HT1080 (cell line): ENCODE measurements at places on chromosomes 12 and 14. TPM values are rescaled to one million over a fixed set of nuclear protein-coding genes. Genes with fewer than 3 reads are reported as not detected.
A peak's percentile ranks its signal among the peaks of the same experiment; 100 is the strongest.

DNA sequence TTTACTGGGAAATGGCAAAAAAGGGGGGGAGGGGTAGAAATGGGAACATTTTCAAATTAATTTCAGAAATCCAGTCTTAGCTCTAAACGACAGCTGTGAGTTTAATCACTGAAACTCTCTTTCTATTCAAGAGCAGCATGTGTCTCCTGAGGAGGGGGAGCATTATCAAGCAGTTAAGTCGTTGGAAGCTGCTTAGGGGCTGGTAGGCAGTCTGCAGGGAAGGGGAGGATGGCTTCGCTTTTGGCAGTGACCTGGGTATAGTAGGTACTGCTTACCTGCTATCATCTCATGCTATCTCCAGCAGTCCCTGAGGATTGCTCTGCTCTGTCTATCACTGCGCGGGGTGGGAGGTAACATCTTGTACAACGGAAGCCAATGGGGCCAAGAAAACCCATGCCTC lies 567.4 kb downstream of the NRXN3 start:
- DNase-seq = no peak

- peak; percentile 2 for DNase-seq
Measured at GRCh38 chr12:81615026-81615588, 144.0 kb downstream of the PPFIA2 start.

DNA sequence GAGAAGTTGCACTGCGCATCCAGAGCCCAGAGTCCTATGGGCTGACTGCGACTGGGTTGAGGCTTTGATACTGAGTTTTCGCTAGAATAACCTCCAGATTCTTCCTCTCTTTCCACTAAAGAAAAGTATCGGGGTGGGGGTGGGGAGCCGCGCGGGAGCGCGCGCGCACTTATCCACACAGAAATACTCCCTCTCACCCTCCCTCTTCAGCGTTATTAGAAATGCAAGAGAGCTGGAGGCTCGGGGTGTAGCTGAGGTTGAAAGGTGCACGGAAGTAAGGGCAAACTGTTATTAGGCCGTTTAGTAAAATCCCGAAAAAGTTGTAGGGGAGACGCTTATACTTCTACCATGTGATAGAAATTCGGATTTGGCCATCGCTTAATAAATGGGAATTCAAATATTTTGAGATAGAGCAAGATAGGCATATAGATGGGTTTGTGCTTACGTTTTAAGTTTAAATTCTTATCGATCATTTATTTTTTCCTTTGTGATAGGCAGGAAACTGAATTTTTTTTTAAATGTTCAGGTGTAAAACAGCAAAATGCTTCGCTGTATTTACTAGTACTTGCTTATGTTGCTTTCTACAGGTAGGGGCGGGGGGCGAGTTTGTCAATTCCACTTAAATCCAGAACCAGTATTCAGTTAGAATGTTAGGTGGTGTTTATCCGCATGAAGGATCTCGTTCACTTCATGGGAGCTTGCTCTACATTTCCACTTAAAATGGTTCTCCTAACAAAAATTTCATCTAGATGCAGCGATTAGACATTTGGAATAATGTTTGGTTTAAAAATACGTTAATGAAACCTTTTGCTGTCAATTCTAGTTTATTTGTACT lies 1.1 kb downstream of the ARHGAP5 start:
- peak; percentile 44 for DNase-seq

DNA sequence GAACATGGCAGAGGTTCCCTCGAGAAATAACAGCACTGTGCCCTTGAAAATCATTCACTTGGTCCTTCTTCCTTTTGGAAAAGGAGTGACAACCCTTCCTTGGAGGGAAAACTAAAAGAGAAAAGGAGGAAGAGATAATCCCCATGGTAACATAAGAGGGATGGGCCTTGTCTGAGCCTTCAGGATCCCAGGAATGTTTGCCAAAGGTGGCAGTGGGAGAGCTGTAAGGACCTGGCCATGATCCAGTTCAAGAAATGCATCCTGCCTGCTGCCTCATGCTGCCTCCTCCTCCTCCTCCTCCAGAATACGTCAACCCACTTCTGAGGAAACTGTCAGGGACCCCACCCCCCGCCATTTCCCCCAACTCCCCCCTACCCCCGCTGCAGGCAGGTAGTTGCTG lies 118.8 kb downstream of the KCNK10 start:
- DNase-seq = no peak

DNA sequence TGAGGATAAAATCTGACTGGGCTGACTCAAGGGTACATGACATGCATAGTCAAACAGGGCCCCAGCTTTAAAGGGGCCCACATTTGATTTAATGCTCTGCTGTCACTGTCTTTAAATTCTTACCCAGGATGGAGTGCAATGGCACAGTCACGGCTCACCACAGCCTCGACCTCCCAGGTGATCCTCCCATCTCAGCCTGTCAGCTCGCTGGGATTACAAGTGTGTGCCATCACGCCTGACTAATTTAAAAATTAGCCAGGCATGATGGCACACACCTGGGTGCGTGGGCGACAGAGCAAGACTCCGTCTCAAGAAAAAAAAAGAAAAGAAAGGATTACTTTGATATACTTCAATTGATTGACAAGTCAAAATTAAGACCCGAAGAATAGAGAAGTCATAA lies 9.2 kb upstream of the PLBD1 start:
- DNase-seq = no peak

- peak; percentile 54 for DNase-seq
Measured at GRCh38 chr14:35789651-35790050, 19.4 kb downstream of the RALGAPA1 start.

- no peak for DNase-seq
Measured at GRCh38 chr14:36279306-36280190, 40.9 kb downstream of the MBIP start.

DNA sequence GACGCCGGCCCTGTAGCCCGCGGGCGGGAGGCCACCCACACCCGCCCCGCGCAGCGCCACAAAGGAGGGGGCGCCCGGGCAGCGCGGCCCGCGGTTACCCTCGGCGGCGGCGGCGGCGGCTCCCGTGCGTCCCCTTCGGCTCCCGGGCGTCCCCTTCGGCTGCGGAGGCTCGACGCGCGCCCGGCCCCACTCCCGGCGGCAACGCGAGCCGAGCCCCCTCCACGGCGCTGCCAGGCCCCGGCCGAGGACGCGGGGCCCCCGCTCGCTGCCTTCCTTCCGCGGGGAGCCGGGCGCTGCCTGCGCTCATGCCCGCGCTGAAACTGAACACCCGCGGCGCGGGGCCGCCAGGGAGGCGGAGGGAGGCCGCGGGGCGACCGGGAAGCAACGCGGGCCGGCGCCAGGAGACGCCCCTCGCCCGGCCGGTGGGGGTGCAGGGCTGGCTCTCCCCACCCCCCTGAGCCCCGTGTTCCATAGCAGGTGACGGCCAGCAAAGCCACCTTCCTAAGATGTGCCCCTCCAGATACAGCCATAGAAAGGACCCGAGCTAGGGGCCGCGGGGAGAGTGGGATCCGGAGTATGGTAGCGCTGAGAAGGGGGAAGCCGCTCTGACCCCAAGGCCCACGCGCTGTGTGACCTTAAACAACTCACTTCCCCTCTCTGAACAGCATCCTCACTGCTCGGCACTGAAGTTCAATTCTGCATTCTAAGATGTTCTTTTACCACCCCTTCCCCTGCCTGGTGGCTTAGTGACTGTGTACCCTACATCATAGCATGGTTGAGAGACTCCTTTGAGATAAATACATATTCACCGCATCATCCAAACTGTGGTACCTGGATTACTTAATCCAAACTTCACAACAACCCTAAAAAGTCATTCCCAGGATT lies 42.8 kb downstream of the KDM2B start:
- DNase-seq = no peak

GRCh38 chr12:50103767-50104321 lies at the start of gene GPD1:
TSS of gene GPD1 (plus strand) at chr12:50104008. CDS start at chr12:50104051, 43 bp downstream.
- DNase-seq = no peak

GRCh38 chr14:101250336-101250947 lies 310.9 kb upstream of the DIO3 start:
- DNase-seq = no peak

DNA sequence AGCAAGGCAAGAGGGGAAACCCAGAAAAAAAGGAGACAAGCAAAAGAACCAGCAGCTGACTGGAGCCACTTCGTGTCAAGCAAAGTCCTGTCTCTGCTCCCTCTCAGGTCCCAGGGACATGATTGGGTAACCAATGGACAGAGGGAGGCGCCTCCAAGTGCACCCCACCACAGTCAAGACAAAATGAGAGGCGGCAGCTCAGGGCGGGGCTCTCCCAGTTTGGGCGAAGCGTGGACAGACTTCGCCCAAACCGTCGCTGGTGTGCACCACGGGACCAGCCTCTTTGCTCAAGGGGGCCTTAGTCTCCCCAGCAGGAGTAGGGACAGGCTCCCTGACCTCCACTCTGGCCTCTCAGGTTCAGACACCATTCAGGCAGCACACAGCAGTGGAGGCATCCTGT lies 1.5 kb upstream of the BEGAIN start:
- no peak for DNase-seq

- DNase-seq = peak; percentile 81
Measured at GRCh38 chr12:92396647-92397252, 251.1 kb upstream of the BTG1 start.

GRCh38 chr14:92556863-92557543 lies 43.4 kb downstream of the RIN3 start:
- DNase-seq = no peak

TMEM63C gene
- not detected in 2 replicates for total RNA-seq

DAO gene
- total RNA-seq = not detected in 2 replicates

PCED1B gene
- 0.24 and 0.50 TPM in 2 replicates for total RNA-seq

HCAR3 gene
- total RNA-seq = not detected in 2 replicates

DEPDC4 gene
- 2.1 and 2.4 TPM in 2 replicates for total RNA-seq

ZDHHC22 gene
- total RNA-seq = 0.10 TPM in 1 of 2 replicates, not detected in the other
